NCI-H1436 treated with DMSO at 0.1 percent for 48 hours (cell line): ENCODE measurements at places on chromosomes 5 and 9.

GRCh38 chr5:168647083-168647482, 67.9 kb upstream of the PANK3 start:
- no peak for DNase-seq

GRCh38 chr5:9239626-9240025, 306.2 kb downstream of the SEMA5A start:
- DNase-seq = no peak

- DNase-seq = peak; percentile 38
Observed at GRCh38 chr5:138180183-138180782, 1.4 kb downstream of the KIF20A start.

- DNase-seq = no peak
Observed at GRCh38 chr9:109956717-109957440, 176.9 kb downstream of the PALM2AKAP2 start.
